Left renal cortex interstitium (tissue), 4 donors: ENCODE measurements at places on chromosomes 5 and 9. TPM values are rescaled to one million over a fixed set of nuclear protein-coding genes. Genes with fewer than 3 reads are reported as not detected.

NR6A1 gene
- polyA plus RNA-seq: 1.8 TPM

EXOSC3 gene
- polyA plus RNA-seq: 34.5 TPM

ROPN1L gene
- 0.65 TPM for polyA plus RNA-seq

DNA sequence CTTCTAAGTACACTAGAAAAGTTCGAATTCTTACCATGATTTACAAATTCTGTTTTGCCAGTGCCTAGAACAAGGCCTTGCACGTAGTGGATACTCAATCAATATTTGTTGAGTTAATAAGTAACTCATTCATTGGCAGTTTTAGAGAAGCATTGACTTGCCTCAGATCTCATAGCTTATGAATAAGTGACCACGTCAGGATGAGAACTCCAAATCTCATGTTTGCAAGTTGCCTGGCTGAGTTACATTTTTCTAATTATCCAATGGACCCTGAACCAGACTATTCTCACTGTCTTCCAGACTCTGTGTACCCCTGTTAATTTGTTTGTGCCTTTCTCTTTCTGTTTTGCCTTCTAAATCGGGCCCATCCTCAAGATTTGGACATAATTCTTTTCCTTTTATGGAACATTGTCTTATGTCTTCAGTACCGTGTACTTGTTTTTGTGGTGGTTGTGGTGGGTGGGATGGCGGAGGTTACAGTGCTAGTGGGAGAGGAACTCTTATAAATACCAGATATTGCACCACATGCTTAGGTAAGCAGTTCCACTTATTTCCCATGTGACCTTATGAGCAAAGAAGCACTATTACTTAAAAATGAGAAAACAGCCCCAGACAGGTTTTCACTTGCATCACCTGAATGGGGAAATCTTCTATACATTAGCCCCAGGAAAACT is 96.3 kb downstream of the UNC13B start:
- DNase-seq: no peak

DNA sequence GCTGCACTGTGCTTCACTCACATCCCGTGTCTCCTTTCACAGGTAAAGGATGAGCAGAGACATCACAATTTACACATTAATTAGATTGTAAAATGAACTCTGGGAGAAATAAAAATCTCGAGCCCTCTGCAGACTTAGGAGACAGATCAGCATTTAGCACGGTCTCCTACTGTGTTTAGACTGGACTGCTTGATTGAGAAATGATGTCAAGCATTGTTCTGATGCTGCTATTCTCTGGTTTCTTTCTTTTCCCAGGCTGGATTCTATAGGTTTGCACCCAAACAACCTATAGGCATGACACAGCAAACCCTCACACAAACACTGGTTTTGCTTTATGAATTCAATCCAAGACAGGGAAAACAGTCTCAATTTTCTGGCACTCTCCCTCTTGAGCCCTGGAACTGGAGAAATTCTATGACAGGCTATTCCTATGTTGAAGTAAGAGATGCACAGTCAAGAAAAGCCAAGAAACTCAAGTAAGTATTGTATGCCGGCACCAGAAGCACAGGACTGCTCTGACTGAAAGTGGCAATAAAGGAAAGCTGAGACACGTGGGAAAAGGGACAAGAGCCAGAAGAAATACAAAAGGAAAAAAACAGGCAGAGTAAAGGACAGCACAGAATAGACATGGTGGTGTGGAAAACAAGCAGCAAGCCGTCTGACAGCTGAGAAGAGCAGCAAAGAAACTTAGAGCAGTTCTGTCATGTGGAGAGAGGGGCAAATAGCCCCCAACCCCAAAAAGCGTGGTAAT is 24.8 kb upstream of the ERAP2 start:
- DNase-seq: no peak

DNA sequence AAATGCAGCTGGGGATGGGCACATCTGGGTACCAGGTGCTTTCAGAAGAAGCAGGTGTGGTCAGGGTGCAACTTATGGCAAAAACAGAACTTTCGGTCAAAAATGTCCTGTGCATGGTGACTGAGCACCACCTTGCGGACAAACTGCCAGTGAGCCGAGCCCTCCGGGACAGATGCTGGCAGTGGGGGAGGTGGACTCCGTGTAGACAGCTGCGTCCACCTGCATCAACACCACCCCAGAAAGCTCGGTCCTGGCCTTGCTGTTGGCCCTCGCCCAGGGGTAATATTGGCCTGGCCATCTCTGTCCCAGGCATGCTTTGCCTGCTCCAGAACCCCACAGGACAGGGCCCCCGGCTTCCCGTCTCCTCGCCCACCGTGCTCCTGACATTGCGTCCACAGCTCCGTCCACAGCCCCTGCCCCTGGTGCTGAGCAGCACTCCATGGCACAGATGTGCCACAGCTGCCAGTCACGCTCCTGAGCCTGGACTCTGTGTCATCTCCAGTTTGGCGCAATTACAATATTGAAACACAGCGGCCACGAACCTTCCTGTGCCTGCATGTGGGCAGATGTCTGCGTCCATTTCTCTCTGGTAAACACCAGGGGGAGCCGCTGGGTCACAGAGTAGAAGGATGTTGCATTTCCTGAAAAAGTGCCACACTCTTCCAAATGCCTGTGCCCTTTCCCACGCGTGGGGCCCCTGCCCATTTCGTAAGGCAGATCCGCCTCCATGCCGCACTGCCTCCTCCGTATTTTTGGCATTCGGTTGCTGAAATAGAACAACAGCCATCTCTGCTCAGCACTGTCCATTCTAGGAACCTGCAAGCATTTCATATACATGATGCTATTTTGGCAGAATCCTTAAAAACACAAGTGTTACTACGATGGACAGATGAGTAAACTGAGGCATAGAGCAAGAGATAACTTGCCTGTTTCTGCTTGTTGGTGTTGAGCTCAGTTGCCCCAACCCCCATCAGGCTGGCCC is 33.4 kb upstream of the SLC6A19 start:
- peak; percentile 75 for DNase-seq

- no peak for DNase-seq
Observed at GRCh38 chr5:61796773-61797172, 464.7 kb downstream of the ZSWIM6 start.

GRCh38 chr5:107652839-107653607 is 17.7 kb downstream of the EFNA5 start:
- DNase-seq: no peak

DNA sequence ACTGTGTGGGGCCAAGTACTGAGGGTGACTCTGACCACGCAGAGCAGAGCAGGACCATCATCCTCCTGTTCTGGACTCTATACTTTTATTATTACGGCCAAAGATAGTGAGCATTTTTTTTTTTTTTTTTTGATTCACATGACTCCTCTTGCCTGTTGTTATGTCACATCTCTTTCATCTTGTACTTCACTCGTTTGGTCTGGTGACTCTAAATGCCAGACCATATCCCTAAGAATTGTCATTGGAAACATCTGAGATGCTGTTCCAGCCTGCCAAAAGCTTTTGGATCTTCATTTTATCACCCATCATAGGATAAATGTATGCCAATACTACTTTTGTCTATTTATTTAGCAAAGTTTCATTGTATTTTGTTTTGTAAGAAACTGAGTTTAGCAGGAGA is 168.2 kb upstream of the RAI14 start:
- DNase-seq: no peak

GRCh38 chr5:157993986-157994691 is 135.2 kb upstream of the CLINT1 start:
- no peak for DNase-seq

- DNase-seq: no peak
Observed at GRCh38 chr5:34749431-34749873, 89.5 kb upstream of the TTC23L start.

GRCh38 chr9:70588999-70589398 is 174.5 kb upstream of the KLF9 start:
- no peak for DNase-seq

DNA sequence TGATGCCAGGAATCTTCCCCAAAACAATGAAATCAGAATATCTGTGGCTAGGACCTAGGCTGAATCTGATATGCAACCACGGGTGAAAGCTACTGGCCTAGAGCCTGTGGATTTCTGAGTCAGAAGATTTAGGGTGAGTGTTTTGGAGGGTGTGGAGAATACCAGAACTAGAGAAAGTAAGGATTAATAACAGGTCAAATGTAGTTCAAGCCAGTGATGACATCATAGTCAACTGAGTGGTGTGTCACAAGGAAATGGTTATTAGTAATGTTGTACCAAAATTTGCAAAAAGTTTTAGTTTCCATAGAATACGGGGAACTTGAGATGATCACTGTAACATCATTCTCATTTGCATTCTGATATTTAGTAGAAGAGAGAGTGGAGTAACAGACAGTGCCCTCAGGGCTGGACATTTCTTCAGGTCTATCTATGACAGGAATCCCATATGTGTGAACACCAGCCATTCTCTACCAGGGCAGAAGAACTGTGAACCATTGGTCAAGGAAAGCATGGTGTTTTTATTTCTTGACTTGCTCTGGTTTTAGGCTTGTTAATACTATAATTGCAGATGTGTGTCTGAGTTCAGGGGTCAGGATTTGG is 3.7 kb downstream of the GALNT12 start:
- no peak for DNase-seq

DNA sequence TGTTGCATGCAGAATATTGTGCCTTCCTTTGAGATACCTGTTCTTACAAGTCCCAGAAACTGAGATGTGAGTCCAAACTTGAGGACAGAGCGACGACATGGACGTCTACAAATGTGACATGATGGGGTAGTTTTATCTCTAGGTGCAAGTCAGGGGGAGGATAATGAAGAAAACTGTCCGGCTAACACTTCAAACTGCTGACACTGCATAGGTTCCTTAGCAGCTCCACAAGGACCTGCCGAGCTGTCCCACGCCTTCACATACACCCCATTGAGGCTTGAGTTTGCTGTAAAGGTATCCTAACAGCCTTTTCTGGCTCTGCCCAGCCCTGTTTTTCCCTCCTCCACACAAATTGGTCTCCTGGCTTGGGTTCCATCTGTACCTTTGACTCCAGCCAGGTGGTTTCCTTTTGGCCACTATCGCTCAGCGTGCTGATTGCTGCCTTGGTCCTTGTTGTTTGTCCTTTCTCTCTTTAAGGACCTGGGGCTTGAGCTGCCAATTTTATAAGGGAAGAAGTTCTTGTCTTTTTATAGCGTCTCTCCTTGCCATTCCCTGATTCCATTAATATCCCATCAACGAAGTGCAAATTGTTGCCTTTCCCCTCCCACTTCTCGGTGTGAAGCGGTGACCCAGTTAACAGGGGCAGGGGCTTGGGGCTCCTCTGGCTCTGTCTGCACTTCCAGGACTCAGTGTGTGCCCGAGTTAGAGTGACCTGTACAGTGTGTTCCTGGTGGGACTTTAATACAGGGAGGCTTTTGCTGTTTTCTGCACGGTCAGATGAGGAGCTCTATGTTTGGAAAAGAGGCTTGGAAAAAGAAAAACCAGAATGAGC is 100.3 kb downstream of the PCSK1 start:
- no peak for DNase-seq
